NCI-H1417 (cell line): ENCODE measurements at places on chromosomes 13 and 19.

DNA sequence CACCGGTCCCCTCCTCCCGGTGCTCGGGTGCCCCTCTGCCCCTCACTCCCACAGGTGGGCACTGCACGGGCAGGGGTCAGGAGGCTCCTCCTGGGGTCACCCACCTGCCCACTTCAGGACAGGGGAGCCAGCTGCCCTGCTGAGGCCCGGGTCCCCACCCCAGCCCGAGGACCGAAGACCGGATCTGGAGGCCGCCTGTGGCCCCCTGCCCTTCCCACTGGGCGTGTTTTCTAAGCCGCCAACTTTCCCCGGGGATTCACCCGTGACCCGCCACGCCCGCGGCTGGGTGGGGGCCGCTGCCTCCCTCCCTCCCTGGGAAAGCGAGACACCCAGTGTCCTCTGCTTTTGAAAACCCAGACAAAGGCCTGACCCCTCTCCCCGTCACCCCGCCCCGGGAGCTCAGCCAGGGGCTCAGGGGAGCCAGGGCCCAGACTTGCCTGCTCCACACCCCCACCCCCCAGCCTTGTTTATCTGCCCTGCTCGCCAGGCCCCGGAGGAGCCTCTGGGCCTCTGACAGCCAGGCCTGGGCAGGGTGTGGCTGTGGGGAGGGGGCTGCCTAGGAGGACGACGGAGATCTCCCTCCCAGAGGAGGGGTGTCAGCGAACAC is 1.3 kb downstream of the PALM start:
- no peak for DNase-seq

DNA sequence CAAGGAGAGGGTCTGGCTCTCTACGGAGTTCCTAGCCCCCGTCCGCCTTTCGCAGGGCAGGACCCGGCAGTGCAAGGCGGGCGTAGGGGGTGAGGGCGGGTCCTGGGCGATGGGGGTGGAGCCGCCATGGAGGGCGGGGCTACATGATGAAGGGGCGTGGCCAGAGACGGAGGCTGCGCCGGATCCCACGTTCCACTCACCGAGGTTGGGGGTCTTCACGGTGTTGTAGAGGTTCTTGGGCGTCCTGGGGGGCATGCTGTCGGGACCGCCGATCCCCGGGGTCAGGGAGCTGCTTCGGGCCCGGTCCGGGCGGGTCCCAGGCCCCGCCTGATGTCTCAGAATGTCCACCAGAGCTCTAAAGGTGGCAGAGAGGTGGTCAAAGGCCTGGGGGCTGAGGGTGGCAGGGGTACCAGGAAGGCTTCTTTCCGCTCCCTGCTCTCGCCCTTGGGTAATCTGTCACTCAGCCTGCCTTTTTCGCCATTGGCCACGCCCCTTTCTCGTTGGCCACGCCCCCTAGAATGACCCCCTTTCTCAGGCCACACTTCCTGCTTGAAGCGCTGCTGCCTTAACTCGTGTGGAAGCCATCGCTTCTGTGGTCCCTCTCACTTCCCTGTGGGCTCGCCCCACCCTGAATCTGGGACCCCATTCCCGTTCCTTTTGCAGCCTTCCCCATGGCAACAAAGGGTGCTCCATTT is 2.5 kb downstream of the SHISA7 start:
- DNase-seq, result peak; percentile 73

DNA sequence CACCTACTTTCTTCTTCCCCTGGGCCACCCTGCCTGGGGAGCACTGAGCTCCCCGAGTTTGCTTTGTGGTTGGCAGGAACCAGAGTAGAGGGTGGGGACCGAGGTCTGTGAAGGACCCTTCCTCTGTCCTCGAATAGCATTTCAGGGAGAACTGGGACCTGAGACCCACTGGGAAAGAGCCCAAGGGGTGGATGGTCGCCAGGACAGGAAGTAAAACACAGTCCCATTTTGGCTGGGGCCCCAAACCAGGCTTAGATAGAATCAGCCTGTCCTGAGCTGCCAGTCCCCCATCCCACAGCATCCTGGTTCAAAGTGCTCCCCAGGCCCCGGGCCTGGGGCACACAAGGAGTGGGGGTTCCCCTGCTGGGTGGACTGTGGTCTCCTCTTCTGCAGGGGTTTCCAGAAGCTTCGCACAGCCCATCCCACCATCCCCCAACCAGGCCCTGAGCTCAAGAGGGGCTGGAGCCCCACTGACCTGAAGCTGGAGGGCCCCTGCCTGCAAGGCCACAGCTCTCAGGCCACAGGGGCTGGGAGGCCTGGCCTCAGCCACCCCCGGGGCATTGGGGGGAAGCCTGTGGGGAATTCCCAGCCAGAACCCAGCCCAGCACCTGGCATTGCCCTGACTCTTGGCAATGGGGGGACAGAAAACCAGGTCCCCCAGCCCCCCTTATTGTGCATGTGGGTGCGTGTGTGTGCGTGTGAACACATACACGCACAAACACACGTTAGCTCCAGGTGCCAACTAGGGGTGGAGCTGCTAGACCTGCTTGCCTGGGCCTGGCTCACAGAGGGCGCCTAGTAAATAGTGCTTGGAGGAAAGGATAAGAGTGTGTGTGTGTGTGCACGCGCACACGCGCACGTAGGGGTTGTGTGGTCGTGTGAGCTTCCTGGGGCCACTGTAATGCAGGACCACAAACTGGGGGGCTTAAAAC is 995 bp upstream of the MKNK2 start:
- no peak for DNase-seq

- DNase-seq, result no peak
Observed at GRCh38 chr13:30712536-30713532, 22.5 kb upstream of the ALOX5AP start.

DNA sequence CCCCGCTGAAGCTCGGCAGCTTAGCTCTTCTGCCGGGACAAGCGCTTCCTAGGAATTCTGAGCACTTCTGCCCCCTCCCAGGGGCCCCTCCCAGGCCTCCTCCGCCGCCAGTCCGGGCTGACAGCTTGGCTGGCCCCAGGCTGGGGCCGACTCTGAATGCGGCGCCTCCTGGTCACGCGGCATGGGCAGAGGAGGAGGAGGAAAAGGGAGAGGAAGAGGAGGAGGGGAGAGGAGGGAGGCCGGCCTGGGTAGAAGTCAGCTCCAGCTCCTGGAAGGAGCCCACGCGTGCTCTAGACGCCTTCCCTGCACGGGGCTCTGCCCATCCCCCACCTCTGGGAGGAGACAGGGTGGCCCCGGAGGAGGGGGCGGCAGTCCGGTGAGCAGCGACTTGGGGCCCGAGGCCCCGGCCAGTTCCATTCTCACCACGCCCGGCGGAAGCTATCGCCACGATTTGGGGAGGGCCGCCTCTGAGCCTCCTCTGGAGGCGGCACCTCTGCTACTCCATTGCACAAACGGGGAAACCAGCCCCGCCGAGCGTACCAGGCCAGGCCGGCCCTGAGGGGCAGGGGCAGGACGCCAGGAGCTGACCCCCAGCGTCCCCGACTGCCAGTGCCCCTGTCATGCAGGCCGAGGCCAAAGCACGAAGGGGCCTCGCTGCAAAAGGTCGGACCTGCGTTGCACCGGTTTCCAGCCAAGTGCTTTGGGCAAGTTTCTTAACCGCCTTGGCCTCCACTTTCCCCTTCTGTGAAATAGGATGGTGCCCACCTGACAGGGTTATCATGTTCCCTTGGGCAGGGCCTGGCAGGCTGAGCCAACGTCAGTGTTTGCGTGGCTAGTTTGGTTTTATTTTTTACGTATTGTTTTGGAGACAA is 31.6 kb downstream of the CCNE1 start:
- no peak for DNase-seq

- DNase-seq, result no peak
Observed at GRCh38 chr19:58498316-58499020, 13.3 kb downstream of the SLC27A5 start.

DNA sequence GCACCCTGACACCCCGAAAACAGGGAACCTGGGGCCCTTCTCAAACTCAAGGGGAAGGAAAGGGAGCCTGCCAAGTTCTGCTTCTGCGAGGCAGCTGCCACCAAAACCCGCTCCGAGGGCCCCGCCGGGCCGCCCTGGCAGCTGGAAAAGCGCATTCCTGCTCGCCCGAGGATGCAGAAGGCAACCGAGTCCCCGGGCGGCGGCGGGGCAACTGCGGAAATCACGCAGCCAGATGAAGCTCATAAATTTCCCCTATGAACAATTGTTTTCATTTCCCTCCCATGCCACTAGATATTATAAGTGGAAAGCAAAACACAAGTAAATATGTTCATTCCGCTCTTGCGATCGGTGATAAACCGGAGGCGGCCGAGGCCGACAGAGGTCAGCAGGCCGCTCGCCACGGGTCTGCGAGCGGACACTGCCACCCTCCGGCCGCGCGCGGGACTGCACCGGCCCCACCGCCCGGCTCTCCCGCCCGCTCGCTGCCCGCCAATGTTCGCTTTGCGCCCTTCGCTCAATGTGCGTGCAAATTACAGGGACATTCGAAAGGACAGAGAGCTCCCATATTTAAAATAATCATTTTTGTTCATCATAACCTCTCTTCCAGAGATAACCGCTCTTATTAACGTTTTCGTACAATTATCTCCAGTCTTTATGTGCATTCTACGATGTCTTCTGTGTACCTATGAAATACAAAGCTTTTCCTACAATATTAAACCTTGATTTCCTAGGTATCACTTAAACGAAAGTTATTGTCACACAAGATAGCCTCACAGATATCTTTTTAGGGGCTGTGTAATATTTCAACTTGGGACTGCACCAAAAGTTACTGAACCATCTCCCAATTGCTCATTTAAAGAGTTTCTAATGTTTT is 120.8 kb upstream of the ZNF507 start:
- peak; percentile 26 for DNase-seq

GRCh38 chr13:42039457-42039945 is 8.9 kb upstream of the DGKH start:
- DNase-seq, result no peak

DNA sequence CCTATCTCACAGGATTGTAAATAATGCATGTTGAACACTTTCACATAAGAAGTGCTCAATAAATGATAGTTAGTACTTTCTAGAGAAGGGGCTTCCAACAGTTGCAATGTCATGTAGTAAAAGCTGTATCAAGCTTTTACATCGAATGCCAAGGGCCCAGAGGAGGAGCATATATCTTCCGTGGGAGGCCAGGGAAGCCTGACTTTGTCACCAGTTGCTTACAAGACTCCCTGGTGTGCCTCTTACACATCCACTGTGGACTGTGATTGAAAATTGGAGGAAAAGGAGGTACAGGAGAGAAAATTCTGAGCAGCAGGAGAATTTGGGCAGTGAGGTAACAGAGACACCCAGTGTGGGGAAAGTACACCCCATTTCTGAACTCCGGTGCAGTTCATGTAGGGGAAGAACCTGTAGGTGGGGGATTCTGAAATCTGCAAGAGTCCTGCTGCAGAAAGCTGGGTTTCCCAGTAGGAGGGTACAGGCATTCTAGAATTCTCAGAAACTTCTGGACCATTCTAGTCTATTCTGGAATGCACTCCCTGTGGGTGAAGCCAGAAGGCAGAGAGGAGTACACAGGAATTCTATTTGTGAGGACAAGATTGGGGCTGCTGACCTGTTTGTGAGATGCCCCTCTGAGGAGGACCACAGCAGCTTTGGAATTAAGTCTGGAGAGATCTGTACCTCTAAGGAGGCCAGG is 54.0 kb downstream of the ALOX5AP start:
- DNase-seq, result no peak

GRCh38 chr19:17602872-17603510 is 47.5 kb downstream of the COLGALT1 start:
- DNase-seq, result no peak

- DNase-seq, result peak; percentile 47
Observed at GRCh38 chr13:34627509-34628208, 314.4 kb upstream of the NBEA start.

- DNase-seq, result no peak
Observed at GRCh38 chr19:22286151-22286810, at the start of gene ZNF729. Gene ZNF729 (plus strand): TSS chr19:22286441. CDS start chr19:22286526, 85 bp downstream.

DNA sequence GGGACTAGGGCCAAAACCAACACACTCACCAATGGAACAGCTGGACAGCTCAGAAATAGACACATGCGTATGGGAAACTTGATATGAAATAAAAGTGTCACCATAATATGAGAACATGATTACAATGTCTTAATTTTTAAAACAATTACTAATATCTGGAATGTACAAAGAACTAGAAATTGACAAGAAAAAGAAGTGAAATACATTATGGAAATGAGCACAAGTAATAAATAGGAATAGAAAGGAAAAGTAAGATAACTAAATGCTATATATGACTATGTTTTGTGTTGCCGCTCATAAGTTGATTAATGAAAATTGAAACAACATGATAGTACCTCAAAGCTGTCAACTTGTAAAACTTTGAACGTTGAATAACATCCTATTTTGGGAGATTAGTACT is 801.1 kb downstream of the SLITRK5 start:
- no peak for DNase-seq

DNA sequence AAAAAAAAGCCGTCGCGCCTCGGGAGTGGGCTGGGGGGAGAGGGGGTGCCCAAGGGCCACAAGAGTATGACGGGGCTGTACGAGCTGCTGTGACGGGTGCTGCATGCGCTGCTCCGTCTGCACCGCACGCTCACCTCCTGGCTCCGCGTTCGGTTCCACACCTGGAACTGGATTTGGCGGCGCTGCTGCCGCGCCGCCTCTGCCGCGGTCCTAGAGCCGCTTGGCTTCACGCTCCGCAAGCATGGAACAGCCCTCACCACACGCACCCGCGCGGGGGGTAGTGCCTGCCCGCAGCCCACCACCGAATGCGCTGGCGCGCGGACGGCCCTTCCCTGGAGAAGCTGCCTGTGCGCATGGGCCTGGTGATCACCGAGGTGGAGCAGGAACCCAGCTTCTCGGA is 18.8 kb downstream of the C1QTNF9 start:
- DNase-seq, result no peak
